Keratinocyte (primary cell): ENCODE measurements at places on chromosomes 2 and 18.

- no peak for DNase-seq
Observed at GRCh38 chr2:49796266-49796665, 642.0 kb upstream of the FSHR start.

DNA sequence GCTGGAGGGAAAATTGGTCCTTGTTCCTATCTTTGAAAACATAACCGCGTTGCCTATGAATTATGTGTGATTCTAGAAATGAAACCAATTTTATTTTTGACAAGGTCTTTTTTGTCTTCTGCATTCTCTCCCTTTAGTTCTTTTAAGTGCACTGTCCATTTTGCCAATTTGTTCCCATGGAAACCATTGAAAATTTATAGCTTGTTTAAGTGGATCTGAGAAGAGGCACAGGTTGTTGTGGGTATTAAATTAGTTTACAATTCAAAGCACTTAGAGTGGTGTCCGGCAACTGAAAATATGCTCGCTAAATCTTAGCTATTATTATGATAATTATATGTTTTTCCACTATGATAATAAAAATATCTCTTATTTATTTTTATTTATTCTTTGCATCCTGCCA lies 107.5 kb upstream of the FSHR start:
- no peak for DNase-seq

DNA sequence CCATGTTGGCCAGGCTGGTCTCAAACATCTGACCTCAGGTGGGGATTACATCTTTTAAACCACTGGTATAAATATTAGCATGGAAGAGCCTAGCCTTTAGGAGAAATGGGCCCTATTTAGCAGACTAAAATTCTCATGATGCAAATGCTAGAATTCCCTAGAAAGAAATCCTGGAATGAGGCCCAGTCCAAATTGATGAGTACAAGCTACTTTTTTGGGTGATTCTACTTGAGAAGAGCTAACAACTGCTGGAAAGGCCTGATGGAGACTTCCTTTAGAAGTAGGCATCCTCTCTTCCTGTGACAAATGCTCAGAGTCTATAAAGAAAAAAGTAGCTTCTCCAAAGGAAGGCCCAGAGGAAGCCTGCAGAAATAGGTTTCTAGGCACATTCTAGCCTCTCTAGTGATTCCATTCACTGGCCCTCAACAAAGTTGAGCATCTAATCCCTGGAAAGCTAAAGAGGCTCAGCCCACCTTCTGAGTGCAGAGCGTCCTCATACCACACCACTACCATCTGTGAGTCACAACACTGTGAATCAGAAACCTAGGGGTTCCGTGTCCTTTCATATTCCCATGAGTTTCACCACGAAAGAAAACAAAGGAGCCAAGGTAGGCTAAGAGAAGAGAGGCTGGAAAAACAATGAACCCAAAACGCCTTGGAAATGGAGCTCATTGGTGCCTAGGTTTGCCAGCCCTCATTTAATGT lies 183.1 kb downstream of the C1D start:
- DNase-seq = peak; percentile 50

- DNase-seq = no peak
Observed at GRCh38 chr2:235293061-235293460, 200.8 kb upstream of the AGAP1 start.

- DNase-seq = no peak
Observed at GRCh38 chr2:4278392-4278791, 575.0 kb downstream of the DCDC2C start.

GRCh38 chr2:15160201-15160991 lies 400.7 kb downstream of the NBAS start:
- no peak for DNase-seq

GRCh38 chr2:240567872-240568677 lies at the start of gene RNPEPL1:
Gene RNPEPL1 (plus strand): TSS chr2:240568484. CDS start chr2:240568587, 103 bp downstream.
- no peak for DNase-seq

DNA sequence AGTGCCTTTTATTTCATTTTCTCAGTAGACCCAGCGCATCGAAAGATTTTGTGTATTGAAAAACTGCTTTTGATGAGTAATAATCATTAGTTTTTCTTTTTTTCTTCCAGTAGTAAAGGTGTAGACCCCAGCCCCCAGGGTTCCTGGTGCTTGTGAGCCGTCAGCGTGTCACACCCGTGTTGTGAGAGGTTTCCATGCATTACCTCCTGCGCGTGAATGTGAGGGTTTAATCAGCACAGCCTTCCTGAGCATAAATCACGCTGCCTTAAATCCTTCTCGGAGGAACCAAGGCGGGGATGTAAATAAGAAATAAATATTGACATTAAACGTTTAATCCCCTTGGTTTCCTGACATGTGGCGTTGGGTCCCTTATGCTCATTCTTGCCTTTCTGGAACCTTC lies 24.3 kb downstream of the TSHZ1 start:
- no peak for DNase-seq

DNA sequence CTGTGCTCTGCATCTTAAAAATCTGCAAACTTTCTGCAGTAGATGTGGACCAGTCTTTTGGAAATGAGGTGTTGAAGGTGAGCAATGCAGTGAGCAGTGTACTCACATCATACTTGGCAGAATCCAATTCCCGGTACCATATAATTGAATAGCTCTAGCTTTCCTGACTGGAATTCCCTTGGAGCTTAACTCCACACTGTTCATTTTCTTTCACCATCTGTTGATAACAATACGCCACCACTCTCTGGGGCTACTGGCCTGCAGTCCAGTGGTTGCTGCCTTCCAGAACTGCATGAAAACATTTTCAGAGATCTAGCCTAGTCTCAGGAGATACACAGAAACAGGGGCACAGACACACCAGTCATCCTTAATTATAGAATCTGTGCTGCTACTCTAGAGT lies 820.0 kb upstream of the NXPH2 start:
- no peak for DNase-seq

GRCh38 chr18:31232775-31233424 lies 70.2 kb upstream of the DSC1 start:
- DNase-seq = no peak

GRCh38 chr2:143026411-143027054 lies 102.7 kb upstream of the ARHGAP15 start:
- no peak for DNase-seq

DNA sequence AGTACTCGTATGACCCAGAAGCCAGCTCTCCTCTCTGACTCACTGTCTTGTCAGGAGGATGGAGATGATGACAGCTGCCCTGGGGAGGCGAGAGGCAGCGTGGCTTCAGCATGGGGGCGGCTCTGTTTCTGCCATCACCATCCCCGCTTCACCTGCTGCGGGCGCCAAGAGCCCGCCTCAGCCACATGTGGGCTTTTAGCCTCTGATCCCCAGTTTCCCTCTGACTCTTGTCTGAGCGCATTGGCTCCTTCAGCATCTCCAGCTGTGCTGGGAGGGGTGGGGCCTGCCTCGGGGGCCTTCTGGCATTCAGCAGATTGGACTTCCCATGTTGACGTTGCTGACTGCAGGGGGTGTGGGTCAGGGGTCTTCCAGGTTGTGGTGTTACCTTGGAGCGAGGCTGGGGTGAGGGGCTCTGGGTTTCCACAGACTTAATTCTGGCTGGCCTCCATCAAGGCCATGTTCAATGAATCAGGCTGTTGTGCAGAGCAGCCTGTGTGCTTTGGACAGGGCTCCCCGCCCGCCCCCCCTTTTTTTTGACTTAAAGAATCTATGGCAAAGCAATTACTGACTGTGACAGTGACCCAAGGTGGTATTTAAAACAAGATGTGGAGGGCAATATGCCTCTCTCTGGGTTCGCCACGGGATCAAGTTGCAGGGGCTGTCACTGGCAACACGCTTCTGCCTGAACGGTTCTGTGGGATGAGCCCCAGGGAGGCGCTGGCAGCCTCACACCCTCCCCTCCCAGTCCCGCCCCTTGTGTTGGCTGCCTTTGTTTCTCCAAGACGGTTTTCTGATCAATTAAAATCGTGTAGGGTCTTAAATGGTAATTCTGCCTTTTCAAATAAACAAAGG lies 228.3 kb downstream of the LDLRAD4 start:
- DNase-seq = no peak

DNA sequence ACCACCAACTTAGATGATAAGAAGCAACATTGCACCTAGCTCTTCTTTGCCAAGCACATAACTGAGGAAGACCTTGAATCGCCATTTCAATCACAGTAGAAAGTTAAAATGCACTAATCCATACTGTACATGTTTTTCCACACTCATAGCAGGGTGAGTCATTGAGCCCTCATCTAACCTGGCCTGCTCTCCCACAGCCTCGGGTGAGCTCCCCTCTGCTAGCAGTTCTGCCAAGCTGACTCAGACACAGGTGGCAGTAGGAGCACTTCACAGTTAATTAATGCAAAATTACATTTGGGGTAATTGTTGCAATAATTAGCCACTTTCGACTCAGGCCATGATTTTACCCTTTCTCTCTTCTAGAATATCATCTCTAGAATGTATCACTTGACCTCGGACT lies 1632.8 kb upstream of the CELF4 start:
- no peak for DNase-seq

- no peak for DNase-seq
Observed at GRCh38 chr18:31244771-31245394, 73.1 kb upstream of the DSG1 start.

GRCh38 chr2:109342930-109343329 lies 213.9 kb downstream of the SH3RF3 start:
- no peak for DNase-seq

DNA sequence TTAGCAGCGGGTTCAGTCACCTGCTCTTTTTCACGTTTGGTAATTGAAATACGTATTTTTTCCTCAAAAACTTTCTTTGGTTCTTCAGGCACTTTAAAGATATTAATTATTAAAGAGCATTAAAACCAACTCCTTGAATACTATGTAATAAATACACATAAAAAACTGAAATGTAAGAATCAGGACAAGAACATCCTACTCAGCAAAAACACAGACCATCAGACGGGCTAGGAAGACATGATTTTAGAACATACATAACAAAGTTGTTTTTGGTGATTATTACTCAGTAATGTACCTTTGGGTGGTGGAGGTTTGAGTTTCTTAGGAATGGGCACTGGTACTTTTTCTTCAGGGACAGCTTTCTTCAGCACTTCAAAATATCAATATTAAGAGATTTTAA lies 126.1 kb downstream of the TTN start:
- DNase-seq = no peak

DNA sequence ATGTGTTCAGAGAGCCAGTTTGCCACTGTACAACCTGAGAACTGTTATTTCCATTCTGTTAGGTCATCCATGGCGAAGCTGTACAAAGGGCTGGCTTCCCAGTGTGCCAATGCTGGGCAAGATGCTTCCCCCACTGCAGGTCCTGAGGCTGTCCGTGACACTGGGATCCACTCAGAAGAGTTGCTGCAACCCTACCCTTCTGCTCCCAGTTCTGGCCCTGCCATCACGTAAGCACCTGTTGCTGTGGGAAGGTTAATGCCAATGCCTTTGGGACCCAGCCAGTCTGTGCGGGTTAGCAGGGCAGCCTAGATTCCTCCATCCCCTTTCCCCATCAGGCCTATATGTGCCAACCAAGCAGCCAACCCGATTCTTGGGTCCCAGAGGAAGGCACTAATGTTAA lies 68.3 kb downstream of the ARHGEF33 start:
- no peak for DNase-seq

- DNase-seq = no peak
Observed at GRCh38 chr2:218363736-218364135, 7.1 kb downstream of the CATIP start.

DNA sequence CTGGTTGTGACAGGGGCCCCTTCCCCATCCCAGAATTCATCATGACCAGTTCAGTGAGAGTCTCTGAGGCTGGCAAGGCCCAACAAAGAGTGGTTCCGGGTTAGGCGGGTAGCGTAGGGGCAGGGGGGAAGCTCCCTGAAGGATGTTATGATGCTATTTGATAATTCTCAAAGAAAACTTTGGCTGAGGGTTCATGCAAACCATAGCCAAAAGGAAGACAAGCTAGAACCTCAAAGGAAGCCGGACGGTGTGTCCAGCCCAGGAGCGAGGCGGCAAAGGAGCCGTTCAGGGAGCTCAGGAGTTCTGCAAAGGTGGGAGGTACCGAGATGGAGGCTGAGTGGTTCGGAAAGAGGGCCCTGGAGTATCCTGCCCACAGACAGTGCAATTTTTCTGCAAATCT lies 226.8 kb upstream of the RAB6C start:
- DNase-seq = no peak

- no peak for DNase-seq
Observed at GRCh38 chr2:239827523-239827890, 197.6 kb downstream of the NDUFA10 start.

GRCh38 chr2:203997481-203997880 lies 60.9 kb downstream of the ICOS start:
- no peak for DNase-seq

DNA sequence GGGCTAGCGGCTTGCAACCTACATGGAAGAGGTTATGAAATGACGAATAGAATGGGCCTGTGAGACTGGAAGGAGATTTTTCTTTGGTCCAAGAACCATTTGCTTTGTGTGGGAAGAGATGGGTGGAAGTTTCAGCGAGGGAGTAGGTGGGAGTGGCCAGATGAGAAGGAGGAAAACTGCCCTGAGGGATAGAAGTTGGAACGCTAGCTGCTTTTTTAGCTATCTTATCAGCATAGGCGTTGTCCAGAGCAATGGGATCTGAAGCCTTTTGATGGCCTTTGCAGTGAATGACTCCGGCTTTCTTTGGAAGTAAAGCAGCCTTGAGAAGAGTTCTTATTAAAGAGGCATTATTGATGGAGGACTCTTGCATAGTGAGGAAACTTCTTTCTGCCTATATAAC lies 52.4 kb downstream of the SPTBN1 start:
- no peak for DNase-seq

DNA sequence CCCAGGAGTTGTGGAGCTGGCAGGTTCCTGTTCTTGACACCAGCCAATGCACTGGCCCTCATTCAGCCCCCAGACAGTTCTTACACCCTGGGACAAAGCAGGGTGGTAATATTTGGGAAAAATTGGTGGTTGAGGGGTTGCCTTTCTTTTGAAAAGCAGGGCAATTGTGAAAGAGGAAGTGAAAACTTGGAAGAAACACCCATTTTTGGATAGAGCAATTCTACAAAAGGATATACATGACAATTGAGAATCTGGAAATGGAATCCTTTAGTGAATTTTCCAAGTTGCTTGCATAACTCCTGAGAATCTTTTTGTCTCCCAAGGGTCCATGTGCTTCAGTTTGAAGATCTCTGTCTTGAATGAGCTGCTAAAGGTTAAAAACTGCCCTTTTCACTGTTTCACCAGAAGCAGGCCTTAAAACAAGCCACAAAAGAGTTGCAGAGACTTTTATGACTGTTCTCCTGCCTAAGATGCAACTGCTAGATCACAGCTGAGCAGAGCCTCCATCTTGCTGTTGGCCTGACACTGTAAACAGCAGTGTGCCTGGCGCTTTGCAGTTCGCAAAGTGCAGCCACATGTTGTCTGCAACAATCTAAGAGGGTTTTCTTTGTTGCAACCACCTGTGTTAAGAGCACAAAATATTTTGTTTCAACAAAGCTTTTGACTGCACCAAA lies 11.8 kb downstream of the COL4A4 start:
- DNase-seq = no peak
